ENCODE measurements at places on chromosomes 16 and 17. TPM values are rescaled to one million over a fixed set of nuclear protein-coding genes. Genes with fewer than 3 reads are reported as not detected.
A peak's percentile ranks its signal among the peaks of the same experiment; 100 is the strongest.

Gene NXN
- total RNA-seq: 12.4 TPM

Gene BICDL2
- 0.24 TPM for total RNA-seq

- no peak for DNase-seq
Observed at GRCh38 chr17:1583556-1583955, 21.0 kb upstream of the PITPNA start.

DNA sequence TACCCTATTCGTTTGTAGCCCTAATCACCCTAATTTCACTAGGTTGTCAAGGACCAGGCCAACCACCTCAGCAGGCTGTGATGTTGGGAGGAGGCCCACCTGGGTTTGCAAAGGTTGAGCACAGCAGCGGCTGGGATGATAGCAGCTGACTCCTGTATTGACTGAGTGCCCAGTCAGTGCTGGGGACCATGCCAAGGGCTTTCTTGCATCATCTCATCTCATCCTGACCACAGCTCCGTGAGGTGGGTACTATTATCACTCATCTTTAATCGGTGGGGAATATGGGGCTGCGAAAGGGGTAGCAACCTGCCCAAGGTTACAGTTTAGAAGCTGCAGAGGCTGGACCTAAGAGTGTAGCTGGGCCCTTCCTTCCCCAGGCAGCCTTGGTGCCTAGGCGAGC, 11.7 kb downstream of the ATPAF2 start:
- DNase-seq: no peak

GRCh38 chr16:50121721-50122445, 31.2 kb upstream of the TENT4B start:
- no peak for DNase-seq

DNA sequence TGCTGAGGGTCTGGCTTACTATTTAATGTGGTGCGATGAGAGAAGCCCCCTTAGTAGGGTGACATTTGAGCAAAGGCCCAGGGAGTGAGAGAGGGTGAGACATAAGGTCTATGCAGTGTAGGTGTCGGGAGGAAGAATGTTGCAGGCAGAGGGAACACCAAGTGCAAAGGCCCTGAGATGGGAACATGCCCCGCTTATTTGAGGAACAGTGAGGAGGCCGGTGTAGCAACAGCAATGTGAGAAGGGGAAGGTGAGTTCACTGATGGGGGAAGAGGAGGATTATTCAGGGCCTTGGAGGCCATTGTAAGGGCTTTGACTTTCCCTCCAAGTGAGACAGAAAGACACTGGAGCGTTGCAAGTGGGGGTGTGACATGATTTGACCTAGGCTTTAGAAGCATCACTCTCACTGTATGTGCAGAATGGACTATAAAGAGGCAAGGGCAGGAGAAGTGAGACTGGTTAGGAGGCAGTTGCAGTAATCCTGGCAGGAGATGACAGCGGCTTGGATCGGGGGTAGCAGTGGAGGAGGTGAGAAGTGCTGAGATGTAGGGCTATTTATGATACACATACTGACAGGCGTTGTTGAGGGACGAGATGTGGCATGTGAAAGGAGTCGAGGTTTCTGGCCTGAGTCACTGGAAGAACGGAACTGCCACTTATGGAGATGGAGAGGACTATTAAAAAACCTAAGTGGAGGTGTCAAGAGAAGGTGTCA, 145.3 kb downstream of the SPECC1 start:
- DNase-seq: no peak

GRCh38 chr16:10552998-10553491, 27.4 kb downstream of the EMP2 start:
- DNase-seq: peak; percentile 89

DNA sequence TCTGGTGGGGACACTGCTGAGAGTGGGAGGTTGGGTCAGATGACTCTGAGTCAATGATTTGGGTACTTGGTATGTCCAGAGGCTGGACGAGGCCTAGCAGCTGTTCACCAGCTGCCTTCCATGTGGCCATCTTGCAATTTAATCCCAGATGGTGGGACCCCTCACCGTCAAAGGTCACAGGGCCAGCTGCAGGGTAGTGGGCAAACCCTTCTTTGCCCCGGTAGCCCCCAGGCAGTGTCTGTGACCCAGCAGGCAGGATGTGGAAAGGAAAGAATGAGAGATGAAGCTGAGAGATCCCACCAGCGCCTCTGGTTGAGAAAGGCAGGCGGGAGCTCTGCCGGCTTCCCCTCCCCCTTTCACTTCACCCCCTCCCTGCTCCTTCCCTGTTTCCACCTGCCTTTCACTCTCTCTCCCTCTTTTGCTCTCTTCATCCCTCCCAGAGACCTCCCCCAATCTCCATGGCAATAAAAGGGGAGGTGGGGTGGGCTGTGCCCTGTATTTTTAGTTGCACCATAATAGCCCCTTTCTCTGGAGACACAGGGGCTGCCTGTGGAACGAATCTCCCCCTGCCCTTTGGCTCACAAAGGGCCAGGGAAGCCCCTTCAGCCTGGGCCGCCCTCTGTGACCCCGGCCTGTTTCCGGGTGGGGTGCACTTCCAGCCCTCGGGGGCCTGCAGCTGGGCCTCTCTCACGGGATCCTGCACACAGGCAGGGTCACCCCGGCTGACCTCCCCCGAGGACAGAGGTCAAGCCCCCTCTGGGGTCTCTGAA, 20.2 kb downstream of the CDK5RAP3 start:
- no peak for DNase-seq
